ENCODE measurements at places on chromosomes 4 and X.

DNA sequence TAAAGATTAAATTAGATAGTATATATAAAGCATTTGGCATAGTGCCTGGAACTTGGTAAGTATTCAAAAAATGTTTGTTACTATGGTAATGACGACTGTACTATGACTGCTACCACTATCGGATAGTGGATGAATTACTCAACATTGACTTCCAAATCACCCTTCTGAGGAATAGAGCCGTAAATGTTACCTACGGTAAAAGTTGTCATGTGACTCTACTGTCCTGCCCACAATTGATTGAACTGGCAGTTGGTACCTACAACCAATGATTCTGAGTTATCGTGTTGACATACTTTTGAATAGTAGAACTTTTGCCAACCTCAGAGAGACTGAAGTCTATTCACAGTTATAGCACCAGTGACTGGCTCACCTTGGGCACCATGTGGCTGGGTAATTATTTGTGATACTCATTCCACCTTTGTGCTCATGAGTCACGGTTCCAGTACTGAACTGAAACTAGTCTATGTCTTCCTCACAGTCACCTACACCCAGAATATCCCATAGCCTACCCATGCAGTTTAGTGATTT, 185.5 kb upstream of the PITX2 start:
- DNase-seq, result peak; percentile 98

DNA sequence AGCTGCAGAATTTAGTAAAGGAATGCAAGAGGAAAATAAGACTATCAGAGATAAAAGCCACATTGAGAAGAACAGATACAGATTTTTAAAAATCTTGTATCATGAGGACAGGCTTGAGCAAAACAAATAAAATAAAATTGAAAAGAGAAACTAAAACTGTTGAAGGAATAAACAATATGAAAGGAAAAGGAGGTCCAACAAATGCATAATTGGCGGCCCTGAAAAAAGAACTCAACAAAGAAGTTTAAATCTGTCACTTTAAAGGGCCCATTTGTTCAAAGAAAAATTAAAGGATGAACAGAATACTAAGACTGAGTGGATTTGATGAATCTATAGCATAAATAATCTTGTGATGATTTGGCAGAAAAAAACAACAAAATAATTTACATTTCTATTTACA, 36.5 kb downstream of the TMPRSS11B start:
- no peak for DNase-seq

- no peak for DNase-seq
Observed at GRCh38 chr4:61336488-61336887, 136.4 kb downstream of the ADGRL3 start.

GRCh38 chr4:946517-947471, 14.5 kb downstream of the TMEM175 start:
- no peak for DNase-seq

DNA sequence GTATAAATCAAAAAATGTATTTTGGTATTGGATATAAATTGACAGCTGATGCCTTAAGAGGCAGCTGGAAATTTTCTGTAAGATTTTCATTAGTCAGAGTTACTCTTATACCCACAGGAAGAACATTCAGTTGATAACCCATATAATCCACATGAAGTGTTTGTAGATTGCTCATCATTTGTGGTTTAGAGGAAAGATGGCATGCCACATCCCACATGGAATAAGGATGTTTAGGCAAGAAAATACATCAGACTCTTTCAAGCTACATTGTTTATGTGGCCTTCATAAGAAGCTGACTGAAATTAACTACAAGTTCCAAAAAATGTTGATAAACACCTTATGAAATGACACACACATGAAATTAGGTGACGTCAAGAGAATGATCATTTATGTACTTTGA, 56.6 kb downstream of the AREG start:
- DNase-seq, result peak; percentile 85

GRCh38 chrX:53550756-53551463, 116.7 kb upstream of the HSD17B10 start:
- no peak for DNase-seq

- DNase-seq, result peak; percentile 69
Observed at GRCh38 chr4:152165146-152165545, 370.7 kb downstream of the FBXW7 start.

- DNase-seq, result no peak
Observed at GRCh38 chr4:108831886-108832285, 69.0 kb upstream of the ETNPPL start.

- no peak for DNase-seq
Observed at GRCh38 chr4:47494124-47494430, 9.0 kb downstream of the ATP10D start.

- peak; percentile 52 for DNase-seq
Observed at GRCh38 chr4:61202638-61203435, 2.7 kb downstream of the ADGRL3 start.

GRCh38 chr4:119647558-119647957, 19.0 kb upstream of the PDE5A start:
- no peak for DNase-seq

GRCh38 chrX:140724736-140725135, 15.2 kb downstream of the LINC00632 start:
- DNase-seq, result no peak

GRCh38 chr4:54840992-54841768, 183.4 kb downstream of the KIT start:
- DNase-seq, result no peak

DNA sequence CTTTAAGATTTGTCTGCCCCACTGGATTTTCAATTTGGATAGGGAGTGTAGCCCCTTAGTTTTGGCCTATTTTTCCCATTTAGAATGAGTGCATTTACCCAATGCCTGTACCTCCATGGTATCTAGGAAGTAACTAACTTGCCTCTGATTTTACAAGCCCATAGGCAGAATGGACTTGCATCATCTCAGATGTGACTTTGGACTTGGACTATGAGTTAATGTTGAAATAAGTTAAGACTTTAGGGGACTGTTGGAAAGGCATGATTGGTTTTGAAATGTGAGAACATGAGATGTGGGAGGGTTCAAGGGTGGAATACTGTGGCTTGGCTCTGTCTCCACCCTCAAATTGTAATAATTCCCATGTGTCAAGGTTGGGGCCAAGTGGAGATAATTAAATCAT, 2480.2 kb downstream of the PCDH7 start:
- no peak for DNase-seq

DNA sequence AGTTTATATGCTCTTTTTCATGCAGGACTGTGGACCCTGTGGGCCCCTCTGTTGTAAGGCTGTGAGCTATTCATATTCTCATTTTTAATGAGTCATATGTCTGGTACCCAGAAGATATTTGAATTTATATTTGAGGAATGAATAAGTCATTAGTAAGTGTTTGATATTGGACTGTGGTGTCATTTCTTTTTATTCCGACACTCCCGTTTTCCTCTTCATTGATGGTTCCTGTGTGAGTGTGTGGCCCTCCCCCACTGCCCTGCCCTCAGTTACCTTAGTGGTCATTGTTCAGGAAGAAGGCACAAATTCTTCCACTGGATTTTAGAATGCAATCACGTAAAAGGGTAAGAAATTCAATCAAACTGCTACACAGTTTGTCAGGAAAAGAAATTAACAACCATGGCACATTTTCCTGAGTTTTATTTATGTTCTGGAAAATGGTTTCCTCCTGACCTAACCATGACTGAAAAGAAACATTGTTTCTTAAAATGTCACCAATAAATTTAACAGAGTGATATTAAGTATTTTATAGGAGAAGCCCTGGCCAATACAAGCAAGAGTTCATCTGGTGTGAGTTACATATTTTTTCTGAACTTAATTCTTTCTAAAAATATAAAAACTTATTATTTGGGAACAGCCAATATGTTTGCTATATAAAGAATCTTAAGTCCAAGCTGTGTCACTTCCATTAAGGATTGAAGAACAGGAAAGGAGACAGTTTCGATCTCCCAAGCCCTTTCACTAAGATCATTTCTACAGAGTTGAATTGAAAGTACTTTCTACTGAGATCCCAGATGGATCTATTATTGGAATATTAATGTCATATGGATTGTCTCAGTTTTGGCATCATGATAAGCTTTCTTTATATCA, 370.5 kb upstream of the ANXA10 start:
- no peak for DNase-seq

GRCh38 chr4:94446386-94446785, 5.4 kb upstream of the PDLIM5 start:
- DNase-seq, result no peak

GRCh38 chr4:86549163-86549788, 44.8 kb upstream of the PTPN13 start:
- peak; percentile 57 for DNase-seq

DNA sequence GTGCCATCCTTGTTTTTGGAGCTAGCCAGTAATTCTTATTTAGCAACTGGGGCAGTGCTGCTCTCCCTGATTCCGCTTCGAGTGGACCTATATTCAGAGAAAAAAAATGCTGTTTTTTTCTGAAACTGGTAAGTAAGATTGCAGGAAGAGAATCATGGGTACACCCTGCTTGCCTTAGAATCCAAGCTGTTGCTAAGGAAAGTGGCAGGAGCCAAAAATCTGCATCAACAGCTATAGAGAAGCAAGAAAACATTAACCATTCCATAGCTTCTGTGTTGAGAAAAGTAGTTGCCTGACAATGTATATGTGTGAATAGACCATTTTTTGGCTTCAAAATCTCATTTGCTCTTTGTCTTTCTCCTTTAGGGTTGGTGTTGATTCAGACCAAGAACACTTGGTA, 44.5 kb downstream of the SLC9A6 start:
- no peak for DNase-seq

- DNase-seq, result no peak
Observed at GRCh38 chrX:105458846-105459245, 238.4 kb upstream of the TEX13A start.

GRCh38 chrX:133868682-133869081, 116.7 kb downstream of the GPC3 start:
- DNase-seq, result no peak

DNA sequence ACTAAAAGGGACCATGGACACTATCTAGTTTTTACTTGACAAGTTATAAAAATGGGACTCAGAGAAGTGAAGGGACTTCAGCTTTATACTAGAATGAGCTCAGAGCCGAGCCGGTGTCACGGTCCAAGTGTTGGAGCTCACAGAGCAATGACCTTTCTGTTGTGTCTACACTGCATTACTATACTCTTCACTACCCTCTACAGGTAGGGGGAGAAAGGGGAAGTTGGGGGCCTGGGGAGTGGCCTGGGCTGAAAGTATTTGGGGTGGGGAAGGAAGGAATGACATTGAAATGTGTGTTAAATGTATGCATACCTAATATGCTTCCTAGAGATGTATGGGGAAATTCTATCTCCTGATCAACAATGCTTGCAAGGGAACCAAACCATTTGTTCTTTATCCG, 48.8 kb upstream of the HHIP start:
- no peak for DNase-seq

GRCh38 chr4:102824398-102824797, 3.0 kb downstream of the UBE2D3 start:
- no peak for DNase-seq

DNA sequence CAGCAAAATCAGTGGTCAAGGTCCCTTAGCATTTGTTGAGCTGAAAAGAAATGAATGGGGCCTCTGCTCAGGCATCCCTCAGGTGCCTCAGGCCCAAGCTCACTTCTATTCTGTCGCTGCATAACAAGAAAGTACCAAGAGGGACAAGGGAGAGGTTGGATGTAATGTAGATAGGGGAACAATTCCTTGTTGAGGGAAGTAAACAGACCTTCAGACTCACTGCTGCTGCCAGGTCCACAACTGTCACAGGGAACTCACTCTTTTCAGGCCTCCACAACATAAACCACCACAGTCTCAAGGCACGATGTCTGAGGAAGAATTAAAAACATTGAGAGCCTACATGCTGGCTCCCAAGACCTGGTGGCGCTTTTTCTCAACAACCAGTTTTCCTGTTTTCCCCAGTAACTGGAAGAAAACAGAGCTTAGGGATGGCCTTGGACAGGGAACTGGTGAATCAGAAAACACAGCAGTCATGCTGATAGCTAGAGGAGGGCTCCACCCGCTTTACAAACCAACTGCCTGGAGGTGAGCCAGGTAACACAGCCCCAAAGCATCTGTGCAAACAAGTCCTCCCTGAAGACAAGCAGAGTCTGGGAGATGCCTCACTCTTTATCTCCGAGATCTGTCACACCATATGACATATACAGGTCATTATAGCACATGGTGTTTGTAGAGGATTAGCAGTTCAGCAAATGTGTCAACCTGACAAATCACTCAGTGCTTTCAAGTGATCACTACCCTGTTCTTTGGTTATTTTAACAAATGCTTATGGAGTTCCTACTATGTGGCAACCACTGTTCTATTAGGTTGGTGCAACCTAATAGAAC, 14.3 kb upstream of the AWAT1 start:
- peak; percentile 18 for DNase-seq

- DNase-seq, result peak; percentile 39
Observed at GRCh38 chr4:108683479-108683878, 33.1 kb downstream of the OSTC start.

DNA sequence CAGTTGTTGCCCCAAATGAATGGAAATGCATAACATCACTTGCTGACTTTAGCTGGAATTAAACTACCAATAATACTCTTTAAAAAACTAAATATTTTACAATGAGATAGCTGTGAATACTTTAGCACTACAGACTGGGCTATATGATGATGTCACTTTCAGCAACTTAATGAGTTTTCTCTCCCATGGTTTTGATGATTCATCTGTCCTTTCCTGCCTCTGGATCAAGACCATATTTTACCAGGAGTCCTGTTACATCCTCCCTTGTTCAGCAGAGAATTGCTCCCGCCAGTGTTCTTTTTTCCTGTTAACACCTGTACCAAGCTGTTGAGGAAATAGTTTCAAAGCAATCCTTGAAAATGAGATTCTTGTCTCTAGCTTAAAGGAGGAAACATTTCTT, 543.0 kb downstream of the SPRY1 start:
- peak; percentile 75 for DNase-seq

GRCh38 chr4:13036841-13037240, 447.3 kb downstream of the RAB28 start:
- no peak for DNase-seq

DNA sequence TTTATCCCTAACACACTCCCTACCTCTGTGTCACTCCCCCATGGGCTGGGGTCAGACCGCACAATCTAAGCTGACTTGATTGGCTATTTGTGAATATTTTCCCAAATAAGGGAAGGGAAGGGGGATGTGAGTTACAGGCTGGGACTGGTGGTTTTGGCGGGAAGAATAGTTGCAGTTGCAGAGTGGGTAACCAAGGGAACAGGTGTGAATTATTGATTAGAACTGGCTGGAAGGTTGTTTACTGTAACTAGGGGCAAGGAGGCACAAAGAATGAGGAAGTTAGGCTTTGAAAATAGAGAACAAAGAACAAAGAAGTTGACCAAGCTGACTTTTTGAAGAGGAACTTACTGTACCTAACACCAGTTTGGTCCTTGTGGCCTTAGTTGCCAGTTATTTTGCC, 88.0 kb upstream of the XAGE2 start:
- DNase-seq, result peak; percentile 59

GRCh38 chrX:39975101-39975925, 122.4 kb downstream of the BCOR start:
- DNase-seq, result peak; percentile 74

GRCh38 chr4:152919826-152920225, 16.3 kb upstream of the FHDC1 start:
- DNase-seq, result no peak

- no peak for DNase-seq
Observed at GRCh38 chr4:174255786-174256185, 27.7 kb downstream of the FBXO8 start.

All from kidney tubule cell (primary cell).